Inflammatory macrophage treated with lipopolysaccharide for 1 hour (primary cell): ENCODE measurements at places on chromosomes 6 and 20.

DNA sequence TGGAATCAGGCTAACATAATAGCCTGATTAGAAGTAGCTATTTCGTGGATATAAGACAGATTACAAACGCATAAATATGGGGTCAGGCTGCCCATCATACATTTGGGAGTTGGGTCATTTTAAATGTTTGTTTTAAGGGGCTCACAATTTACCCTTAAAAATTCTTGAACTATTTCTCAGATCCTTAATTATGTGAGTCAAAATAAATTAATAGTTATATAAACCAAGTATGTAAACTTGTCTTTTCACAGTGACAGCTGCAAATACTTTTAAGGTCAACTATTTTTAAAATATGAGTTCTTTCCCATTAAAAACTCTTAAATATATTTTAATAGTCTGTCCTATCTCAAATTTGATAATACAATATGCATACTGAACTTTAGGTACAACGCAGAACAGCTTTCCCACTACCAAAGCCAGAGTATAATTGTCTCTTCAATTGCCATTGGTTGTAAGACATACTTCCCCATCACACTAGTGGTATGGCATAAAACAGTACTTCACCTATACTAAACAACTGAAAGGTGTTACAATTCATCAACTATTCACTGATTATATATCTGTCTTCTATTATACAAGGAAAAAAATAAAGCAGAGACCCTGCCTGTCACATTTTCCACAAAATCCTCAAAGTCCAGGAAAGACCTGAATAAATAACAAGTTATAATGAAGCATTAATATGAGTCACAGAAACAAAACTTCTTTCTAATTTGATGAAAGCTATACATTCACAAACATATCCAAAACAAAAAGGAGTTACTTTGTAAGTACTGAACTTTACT, 80.8 kb upstream of the COL21A1 start:
- no peak for DNase-seq

DNA sequence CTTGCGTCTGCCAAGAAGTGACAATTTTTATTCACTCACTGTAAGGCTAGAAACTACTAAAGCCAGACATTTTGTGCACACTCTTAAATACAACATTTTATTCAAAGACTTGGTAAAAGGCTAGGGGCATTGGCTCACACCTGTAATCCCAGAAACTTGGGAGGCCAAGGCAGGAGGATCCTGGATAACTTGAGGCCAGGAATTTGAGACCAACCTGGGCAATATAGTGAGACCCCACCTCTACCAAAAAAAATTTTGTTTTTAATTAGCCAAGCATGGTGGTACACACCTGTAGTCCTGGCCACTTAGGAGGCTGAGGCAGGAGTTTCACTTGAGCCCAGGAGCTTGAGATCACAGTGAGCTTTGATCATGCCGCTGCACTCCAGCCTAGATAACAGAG, 11.3 kb upstream of the SENP6 start:
- DNase-seq = no peak

- DNase-seq = no peak
These were observed 121.7 kb downstream of the NFATC2 start for GRCh38 chr20:51420805-51421204.

GRCh38 chr20:62143957-62144825, 622 bp downstream of the SS18L1 start:
- DNase-seq = peak; percentile 66

GRCh38 chr20:44024820-44025580, 110.3 kb downstream of the TOX2 start:
- DNase-seq = no peak

DNA sequence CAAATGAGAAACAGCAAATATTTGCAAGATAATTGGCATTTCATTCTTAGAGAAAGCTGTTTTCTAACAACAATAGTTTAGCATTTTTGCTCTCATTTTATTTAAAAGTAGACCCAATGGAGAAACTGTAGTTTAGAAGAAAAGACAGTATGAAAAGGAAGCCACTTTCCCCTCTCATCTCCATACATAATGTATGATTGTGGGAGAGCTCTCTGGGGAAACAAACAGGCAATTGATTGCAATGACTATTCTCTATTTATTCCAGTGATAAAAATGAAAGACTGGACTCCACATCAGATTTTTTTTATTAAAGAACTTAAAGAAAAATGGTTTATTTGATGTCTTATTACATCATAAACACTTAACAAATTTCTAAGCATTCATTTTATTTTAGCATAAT, 116.8 kb upstream of the SASH1 start:
- DNase-seq = no peak

- peak; percentile 76 for DNase-seq
These were observed 28.5 kb upstream of the PIM1 start for GRCh38 chr6:37141281-37142049.

GRCh38 chr20:51204051-51204715, 181.3 kb upstream of the KCNG1 start:
- DNase-seq = no peak

DNA sequence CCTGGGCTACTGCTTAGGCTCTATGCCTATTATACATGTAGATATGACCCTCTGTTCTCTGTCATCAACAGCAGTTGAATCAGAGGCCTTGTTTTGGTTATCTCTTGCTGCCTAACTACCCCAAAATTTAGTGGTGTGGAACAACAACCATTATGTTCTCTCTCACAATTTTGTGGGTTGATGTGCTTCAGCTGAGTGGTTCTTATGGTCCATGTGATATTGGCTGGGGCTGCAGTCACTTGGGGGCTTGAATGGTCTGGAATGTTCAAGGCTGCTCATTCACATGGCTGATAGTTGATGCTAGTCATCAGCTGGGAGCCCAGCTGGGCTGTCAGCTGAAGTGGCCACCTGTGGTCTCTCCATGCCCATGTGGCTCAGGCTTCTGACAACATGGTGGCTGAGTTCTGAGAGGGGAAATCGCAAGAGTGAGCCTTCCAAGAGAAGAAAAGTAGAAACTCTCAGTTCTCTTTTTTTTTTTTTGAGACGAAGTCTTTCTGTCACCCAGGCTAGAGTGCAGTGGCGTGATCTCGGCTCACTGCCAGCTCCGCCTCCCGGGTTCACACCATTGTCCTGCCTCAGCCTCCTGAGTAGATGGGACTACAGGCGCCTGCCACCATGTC, 47.8 kb downstream of the SHLD1 start:
- DNase-seq = peak; percentile 19

DNA sequence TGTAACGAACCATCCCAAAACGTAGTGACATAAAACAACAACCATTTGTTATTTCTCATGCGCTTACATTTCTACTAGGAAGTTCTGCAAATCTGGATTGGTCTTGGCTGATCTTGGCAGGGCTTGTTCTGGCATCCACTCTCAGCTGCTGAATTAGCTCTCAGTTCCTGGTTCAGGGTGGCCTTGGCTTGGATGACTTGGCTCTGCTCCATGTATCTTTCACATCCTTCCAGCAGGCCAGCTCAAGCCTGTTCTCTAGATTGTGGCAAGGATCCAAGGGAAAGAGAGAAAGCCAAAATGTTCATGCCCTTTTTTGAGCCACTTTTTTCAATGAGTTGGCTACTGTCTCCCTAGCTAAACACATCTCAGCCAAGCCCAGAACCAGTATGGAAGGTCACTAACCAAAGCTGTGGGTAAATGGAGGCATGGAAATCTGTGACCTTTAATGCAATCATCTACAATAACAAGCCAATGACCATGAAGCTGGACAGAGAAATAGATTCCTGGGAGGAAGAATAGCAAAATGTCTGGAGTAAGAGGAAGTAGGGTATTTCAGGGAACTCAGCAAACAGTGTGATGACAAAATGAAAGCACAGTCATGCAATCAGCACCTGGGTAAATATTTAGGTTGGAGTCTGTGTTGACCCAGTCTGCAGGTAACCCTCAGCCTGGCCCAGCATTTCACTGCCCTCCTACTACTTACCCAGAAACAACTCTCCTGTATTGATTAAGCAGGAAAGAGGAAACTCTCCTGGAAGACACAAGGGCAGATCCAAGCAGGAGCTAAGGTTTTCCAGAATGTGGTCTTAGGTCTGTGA, 32.7 kb upstream of the SNAP25 start:
- no peak for DNase-seq

DNA sequence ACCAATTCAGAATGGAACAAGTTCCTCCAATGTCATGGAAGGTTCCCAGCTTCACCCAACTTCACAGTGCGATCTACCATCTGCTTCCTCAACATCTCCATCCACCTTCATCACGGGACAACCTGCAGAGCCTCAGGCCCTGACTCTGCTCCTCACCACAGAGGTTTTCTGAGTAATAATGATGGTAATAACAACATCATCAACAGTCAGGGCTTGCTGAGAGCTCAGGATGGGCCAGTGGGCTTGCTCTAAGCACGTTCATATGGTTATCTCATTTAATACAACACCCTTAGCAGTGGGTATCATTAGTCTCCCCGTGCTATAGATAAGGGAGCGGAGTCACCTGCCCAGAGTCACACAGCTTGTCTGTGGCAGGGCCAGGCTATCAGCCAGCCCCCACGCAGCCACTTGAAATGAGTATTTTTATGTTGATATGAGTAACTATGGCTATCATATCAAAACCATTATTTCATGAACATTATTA, 38.6 kb downstream of the PREX1 start:
- DNase-seq = no peak

DNA sequence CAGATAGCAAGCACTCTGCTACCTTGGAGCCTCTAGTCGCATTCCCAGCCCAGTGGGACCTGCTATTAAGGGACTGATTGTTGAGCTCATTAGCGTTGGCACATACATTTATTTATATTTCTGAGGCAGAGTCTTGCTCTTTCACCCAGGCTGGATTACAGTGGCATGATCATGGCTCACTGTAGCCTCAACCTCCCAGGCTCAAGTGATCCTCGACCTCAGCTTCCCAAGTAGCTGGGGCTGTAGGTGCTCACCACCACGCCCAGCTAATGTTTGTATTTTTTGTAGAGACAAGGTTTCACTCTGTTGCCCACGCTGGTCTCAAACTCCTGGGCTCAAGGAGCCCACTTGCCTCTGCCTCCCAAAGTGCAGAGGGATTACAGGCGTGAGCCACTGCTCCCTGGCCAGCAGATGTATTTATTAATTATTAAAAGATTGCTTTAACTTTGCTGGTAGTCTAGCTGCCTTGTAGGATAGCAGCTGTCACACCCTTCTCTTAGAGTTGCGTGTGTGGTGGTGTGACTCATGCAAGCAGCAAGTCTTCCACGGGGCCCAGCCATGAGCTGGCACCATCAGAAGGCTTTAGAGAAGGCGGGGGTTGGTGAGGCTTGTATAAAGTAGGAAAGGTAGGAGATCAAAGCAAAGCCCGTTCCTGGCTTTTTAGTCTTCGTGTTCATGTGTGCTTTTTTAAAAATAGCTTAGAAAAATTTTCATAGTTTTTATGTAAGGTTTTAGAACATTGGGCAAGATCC, 16.5 kb downstream of the ACTR5 start:
- DNase-seq = peak; percentile 65

DNA sequence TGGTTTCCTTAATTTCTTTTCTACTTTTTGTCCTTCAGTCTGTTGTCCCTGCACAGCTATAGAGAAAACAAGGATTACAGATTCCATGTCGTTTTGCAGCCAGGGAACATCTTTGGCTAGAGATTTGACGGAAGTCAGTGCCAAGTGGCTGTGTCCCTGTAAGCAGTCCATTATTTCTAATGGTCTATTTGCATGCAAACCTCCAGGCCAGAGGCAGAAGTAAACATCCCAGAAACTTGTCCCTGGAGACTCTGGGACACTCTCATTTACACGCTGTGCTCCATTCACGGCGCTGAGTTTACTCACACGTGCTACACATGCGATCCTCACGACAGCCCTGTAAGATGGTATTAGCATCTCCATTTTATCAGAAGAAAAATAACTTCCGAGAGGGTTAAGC, 355.5 kb downstream of the PRKN start:
- no peak for DNase-seq

- no peak for DNase-seq
These were observed 574.2 kb downstream of the KHDRBS2 start for GRCh38 chr6:61711849-61712248.

GRCh38 chr6:170522565-170523183, 30.4 kb downstream of the PSMB1 start:
- DNase-seq = no peak
